Fibroblast of mammary gland (primary cell): ENCODE measurements at places on chromosomes 7 and 10.

DNA sequence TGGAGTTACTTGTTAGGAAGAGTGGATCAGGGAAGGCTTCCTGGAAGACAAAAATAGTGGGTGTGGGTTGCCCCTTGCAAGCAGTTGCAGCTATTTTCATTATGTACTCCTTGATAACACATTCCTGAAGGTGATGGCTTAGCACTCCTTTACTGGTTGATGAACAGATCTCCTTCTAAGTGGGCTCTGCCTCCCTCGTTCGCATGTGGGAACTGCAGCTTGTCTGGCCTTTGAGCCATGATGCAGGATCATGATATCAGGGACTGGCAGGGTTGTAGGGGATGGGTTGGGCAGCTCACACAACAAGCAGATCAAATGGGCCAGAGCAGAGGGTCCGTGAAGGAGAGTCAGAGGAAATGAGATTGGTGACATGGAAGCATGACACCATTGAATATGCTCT lies 28.8 kb upstream of the LRRC4 start:
- no peak for DNase-seq

DNA sequence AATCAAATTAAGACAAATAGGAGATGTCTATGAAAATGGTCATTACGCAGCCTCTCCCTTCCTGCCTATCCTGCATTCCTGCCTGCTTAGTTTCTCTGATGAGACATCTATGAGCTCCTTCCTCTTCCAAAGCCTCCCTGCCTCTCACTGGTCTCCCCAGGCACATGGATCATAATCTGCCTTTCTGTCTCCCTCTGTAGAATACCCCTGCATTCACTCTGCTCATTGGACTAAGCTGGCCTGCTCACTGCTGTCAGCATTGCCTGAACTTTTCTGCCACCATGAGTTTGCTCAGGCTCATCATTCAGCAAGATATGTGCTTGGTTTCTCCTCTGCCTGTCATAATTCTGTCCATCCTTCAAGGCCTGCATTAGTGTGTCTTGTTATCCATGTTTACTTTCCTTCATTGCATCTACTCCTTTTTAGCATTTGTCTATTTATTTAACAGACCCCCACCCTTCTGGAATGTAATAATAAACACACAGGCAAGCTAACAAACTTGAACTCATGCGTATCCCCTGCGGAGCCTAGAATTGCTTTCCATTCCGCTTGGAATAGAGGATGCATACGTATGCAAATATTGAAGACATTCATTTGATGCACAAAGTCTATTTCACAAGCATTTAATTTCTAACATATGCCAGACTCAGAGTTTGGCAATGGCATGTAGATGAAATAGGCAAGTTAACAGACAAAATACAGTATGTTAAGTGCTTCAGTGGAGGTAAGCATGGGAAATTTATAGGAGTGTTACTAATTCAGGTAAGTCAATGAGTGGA lies 88.3 kb downstream of the PTPRZ1 start:
- DNase-seq: peak; percentile 84

DNA sequence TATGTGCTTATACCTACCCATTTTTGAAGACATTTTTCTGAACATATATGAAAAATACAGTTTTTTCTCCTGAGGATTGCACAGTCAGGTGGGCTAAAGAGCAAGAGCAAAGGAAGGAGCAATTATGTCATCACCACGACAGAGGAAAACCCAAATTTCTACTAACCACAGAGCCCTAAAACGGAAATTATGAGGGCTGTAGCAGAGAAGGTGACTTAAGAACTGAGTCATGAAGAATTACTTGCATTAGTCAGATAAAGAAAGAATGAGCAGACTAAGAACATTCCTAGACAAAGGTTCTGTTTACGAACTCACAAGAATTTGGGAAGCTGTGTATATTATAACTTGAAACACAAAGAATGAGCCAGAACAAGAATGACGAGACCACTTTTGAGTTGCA lies 974.4 kb downstream of the NXPH1 start:
- DNase-seq: no peak

- no peak for DNase-seq
These were observed 341.0 kb downstream of the AUTS2 start for GRCh38 chr7:69939317-69939716.

DNA sequence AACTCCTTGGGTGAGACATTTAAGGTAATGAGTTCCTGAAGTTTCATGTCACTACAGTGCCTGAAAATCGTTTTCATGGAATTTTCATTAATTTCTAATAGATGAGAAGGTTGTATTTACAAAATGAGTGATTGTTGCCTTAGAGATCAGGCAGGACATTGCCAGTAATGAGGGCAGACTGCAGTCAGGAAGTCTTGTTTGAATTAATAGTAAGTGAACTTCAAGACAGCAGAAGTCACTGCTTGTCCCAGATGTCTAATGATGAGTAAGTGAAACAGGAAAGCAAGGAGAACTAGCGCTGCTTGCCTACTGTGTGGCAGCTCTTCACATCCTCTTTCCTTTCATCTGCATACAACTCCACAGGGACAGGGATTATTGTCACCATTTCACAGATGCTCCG lies 237.4 kb downstream of the BAMBI start:
- DNase-seq: peak; percentile 17

GRCh38 chr10:7787150-7787856 lies 490 bp downstream of the KIN start:
- DNase-seq: peak; percentile 31

DNA sequence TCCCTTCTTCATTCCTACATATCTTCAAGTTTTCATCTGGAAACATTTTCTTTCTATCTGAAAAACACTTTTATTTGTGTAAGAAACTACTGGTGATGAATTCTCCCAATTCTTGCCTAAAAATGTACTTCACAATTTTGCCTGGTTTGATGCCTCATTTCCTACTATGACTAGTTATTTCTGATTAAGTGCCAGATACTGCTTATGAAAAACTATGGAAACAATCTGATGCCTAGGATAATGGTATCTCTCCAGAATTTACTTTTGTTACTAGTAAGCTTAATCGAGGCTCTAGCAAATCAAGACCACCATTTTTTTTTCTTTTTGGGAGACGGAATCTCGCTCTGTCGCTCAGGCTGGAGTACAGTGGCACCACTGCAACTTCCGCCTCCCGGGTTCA lies 31.3 kb downstream of the CACUL1 start:
- peak; percentile 74 for DNase-seq

DNA sequence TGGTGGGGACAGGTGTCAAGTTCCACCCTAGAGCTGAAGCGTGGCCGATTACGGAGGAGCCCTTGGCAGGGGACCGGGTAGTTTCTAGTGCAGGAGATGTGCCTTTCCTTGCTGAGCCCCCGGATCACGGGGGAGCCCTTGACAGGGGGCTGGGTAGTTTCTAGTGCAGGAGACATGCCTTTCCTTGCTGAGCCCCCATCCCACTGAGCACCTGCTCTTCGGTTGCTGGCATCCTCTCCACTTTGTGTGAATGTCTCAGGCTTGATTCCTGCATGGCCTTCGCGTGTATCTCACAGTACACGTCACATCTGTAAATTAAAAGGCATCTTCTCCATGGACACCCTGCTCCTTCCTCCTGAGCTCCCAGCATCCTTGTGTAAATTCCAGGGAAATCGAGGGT lies 263.5 kb downstream of the ADARB2 start:
- no peak for DNase-seq

DNA sequence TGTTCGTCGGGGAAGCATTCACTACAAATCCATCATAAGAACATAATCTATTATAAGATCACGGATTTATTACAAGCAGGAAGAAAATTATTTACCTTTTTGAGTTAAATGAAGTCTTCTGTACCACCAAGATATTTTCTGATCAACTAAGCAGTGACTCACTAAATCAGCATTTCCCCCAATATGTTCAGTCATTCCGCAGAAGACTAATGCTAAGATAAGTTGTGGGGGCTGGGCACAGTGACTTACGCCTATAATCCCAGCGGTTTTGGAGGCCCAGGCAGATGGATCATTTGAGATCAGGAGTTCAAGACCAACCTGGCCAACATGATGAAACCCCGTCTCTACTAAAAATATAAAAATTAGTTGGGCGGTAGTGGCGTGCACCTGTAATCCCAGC lies 144.2 kb upstream of the EGR2 start:
- peak; percentile 9 for DNase-seq

GRCh38 chr7:128743112-128743772 lies 4.1 kb downstream of the CALU start:
- DNase-seq: peak; percentile 67

- peak; percentile 66 for DNase-seq
These were observed at the start of gene CACNB2 for GRCh38 chr10:18140149-18140956. Gene CACNB2, plus strand, starts transcription at chr10:18140424.

DNA sequence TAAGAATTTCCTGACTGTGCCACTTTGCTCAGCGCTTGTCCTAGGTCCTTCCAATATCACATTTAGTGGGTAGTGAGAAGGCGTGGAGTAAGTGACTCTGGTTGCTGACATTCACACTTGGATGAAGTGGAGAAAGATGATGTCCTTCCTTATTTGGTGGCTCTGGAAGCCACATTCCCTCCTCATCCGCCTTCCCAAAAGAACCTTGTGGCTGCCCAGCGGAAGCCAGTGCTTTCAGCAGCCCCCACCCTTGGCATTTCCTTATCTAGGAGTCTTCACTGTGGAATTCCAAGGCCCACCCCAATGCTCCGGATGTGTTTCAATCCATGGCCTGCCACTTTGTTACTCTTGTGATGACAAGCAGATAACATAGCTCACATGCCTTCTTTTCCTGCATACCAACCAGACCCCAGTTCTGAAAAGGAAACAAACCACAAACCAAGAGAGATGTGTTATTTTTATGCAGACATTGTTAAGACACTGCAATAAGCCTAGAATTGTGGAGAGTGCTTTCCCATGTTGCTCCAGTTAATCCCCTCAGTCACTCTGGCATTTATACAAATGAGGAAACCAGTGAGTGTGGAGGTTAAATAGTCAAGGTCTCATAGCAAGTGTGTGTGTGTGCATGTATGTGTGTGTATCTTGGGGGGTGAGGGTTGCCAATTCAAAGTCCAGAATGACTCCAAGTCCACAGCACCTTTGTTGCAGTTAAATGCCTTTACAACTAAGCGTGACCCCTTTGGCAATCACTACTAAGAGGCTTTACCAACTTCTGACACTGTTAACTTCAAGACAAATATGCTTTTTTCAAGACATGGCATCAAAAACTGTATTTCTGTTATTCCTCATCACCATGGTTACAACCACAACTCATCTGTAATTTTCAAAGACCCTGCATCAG lies 10.3 kb upstream of the ANKRD1 start:
- peak; percentile 62 for DNase-seq

DNA sequence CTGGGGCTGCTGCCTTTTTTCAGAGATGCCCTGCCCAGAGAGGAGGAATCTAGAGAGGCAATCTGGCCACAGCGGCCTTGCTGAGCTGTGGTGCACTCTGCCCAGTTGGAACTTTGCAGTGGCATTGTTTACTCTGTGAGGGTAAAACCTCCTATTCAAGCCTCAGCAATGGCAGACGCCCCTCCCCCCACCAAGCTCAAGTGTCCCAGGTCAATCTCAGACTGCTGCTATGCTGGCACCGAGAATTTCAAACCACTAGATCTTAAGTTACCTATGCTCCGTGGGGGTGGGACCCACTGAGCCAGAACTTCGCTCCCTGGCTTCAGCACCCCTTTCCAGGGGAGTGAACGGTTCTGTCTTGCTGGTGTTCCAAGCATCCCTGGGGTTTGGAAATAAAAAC lies 77.2 kb downstream of the EXOC4 start:
- DNase-seq: no peak

DNA sequence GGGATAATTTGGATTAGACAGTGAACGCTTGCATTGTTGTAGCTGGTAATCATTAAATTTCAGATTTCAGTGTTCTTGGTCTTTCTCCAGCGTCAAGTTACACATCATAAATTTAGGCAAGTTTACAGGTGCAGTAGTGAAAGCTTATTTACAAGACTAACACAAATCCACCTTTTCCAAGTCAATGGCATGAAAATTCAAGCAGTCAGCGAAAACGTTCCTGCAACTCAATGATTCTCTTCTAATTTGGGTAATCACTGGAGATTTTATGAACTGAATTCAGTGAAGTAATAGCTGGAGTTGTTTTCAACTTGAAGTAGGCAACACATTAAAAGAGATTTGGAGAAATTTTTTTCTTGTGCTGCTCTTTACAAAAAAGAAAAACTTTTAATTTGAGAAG lies 17.9 kb downstream of the BCAP29 start:
- DNase-seq: no peak

- DNase-seq: no peak
These were observed 29.9 kb upstream of the HBP1 start for GRCh38 chr7:107138696-107139420.
